GM19239 (cell line): ENCODE measurements at places on chromosomes 5 and 9.

DNA sequence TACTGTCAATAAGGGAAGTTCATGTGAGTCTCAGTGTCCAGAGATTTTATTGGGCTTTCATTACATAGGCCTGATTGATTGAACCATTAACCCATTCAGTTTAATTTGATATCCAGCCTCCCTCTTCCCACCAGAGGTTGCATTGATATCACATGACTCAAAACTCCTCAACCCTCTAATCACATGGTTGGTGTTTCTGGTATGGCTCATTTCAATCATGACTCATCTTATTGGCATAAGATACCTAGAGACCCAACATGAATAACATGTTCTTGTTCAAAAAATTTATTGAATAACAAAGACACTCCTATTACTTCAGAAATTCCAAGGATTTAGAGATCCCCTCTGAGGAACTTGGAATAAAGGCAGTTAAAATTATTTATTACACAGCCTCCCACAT, 982.2 kb downstream of the TLE1 start:
- no peak for DNase-seq

GRCh38 chr5:150694612-150695011, 6.2 kb downstream of the RBM22 start:
- no peak for DNase-seq

DNA sequence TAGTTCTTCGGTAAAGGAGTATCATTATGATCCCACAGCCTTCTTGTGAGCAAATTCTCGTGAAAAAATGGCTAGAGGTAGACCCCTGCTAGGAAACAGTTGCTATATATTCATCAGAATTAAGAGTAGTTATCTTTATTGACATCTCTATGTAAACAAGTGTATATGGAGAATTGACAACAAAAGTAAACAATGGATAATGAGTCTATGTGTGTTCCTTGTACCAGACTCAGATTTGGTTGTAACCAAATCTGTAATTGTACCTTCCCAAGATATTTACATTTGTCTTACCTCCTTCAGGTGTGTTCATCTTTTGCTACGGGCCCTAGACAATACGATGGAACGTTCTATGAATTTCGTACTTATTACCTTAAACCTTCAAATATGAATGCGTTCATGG, 2.1 kb downstream of the NIPSNAP3B start:
- DNase-seq: no peak

GRCh38 chr9:94867842-94868312, 141.4 kb downstream of the AOPEP start:
- DNase-seq: no peak

DNA sequence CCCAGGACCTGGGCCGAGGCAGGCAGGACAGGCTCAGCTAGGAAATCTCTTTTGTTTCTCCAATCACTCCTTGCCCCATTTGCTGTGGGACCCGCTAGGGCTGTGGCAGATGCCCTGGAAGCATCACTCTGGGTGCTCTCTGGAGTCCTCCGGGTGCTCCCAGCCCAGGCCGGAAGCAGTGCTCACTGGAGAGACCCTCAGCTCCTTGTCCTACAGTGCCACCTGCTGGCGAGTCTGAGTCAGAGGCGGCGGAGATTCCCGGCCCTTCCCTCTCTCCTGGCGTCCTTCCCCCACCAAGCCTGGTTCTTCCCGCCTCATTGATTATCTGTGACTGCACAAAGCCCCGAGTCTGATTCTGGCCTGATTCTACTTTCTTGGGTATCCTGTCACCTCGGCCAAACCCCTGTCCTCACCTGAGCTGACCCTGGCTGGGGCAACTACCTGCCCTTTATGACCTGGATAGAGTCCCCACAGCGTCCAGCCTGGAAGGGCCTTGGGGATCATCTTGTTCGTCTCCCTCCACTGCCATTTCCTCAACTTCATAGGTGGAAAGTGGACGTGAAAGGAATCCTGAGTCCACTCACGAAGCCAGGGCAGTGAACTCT, 7.3 kb upstream of the BARHL1 start:
- DNase-seq: peak; percentile 78

DNA sequence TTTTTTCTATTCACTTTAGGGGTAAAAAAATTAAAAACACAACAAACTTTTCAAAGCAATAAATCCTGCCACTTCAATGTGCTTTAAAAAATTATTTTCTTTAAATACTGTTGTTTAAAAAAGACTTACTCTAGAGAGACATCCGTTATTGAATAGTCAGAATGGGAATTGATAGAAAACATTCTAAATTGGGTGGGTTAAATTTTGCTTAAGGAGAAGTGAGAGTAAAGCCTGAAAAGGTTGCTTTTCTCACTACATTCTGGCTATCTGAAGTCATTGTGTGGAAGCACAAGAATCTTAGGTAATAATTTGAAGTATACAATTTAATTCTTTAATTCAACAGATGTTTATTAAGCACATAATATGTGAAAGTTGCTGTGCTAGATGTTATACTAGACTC, 509.3 kb downstream of the NR2F1-AS1 start:
- DNase-seq: no peak

DNA sequence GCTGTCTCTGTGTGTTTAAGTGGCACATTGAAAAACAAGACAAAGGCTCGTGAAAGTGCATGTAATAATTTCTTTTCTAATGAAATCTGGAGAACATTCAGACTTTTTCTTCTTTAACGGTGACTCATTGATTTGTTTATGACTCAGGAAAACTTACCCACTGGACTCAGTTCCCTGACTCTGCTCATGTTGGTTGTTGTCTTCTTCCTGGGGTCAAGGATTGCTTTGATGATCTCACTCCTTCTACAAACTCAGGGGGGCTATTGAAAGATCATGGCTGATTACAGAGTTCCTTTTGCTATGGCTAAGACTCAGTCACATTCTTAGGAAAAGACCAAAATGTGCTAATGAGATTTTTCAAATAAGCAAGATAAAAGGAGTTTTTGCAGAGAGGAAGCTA, 141.1 kb upstream of the DAP start:
- DNase-seq: no peak

- no peak for DNase-seq
Measured at GRCh38 chr9:125694478-125694877, 12.5 kb downstream of the MAPKAP1 start.

GRCh38 chr9:93184432-93185265, 710 bp downstream of the WNK2 start:
- peak; percentile 60 for DNase-seq

- no peak for DNase-seq
Measured at GRCh38 chr5:15887093-15887492, 292.5 kb downstream of the MARCHF11 start.

- no peak for DNase-seq
Measured at GRCh38 chr9:90546200-90546599, 96.4 kb downstream of the DIRAS2 start.

- peak; percentile 27 for DNase-seq
Measured at GRCh38 chr5:72244862-72245371, 75.1 kb downstream of the MRPS27 start.

GRCh38 chr9:87455407-87455806, 42.3 kb upstream of the DAPK1 start:
- DNase-seq: no peak

DNA sequence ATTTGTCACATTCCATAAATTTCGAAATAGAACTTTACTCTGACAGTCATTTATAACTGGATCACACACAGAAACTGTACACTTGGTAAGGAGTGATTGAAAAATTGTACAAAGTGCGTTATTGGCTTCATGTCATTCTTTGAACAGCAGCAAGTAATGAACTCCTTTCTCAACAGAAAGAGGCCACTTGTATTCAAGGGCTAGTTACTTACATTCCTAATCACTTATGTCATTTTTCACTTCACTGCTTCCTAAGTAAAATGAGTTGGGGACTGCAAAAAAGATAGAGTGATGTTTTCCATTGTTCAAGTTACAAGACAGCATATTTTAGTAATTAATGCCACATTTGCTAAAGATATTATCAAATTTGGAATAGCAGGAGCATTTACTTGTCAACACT, 893.2 kb downstream of the DTWD2 start:
- no peak for DNase-seq
